ENCODE measurements at places on chromosomes 5 and 9.

DNA sequence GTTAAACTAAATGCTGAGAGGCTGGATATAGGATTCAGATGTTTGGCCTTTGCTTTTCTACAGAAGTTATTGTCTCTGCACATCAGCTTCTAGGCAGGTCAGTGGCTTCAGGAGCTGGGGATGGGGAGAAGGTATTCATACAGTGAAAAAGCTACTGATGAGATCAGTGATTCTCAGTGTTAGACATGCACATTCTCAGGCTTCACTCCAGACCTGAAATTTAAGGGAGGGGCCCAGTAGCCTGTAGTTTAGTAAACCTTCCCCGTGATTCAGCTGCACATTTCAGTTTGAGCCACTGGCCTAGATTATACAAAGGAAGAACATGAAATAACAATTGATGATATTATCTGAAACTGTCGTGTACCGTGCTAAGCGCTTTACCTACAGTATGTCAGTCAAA, 127.2 kb downstream of the ARHGAP26 start:
- no peak for DNase-seq

DNA sequence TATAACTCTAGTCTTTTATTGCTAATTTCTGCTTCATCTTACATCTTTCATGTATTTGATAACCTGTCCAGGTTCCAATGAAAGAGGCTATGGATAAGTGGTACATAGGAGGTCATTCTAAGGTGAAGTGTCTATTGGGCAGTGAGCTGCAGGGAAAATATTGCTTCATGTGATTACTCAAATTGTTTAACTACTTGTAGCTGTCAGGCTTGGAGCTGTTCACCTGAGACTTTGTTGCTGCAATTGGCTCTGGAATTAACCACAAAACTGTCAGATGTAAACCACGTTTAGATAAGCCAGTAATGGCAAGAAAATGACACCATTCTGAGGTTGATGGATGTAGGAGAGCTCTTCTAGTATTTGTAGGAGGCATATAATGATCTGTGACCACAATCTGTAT, 26.0 kb downstream of the ADAMTSL1 start:
- DNase-seq: no peak

GRCh38 chr5:96871027-96871399, 5.3 kb upstream of the ERAP2 start:
- DNase-seq: no peak

- no peak for DNase-seq
Measured at GRCh38 chr5:112467485-112467884, 48.4 kb upstream of the EPB41L4A start.

- DNase-seq: no peak
Measured at GRCh38 chr5:58486290-58486689, 4.9 kb upstream of the GAPT start.

GRCh38 chr5:14330729-14331385, 187.7 kb downstream of the TRIO start:
- no peak for DNase-seq

DNA sequence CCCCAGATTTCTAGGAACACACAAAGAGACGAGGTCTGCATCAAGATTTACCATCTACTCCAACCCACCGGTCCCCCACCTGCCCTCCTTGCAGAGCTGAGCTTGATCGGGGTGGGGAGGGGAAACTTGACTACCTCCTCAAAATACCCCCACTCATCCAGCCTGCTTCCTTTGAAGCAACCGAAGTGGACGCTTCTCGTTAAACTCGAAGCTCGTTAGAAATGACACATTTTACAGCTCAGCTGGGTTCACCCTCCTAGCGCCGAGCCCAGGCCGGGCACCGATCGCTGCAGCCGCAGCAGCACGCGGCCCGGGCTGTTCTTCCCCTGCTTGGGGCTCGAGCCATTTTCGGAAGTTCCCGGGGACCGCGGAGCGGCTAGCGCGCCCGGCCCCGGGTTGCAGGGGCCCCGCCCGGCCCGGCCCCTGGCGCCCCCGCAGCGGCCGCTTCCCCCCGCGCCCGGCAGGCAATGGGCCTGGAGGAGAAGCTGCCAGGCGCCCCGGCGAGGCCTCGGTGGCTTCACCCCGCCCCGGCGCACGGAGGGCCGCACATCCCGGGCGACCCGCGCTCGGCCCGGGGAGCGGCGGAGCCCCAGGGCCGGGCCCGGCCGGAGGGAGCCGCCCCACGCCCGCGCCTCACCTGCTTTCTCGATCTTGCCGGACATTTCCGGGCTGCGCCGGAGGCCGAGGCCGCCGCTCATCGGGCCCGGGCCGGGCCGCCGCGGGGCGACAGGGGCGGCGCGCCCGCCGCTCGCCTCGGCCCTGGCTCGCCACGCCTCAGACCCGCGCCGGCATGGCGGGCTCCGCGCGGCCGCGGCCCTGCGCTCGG, 530 bp downstream of the RAPGEF1 start:
- DNase-seq: peak; percentile 75

- DNase-seq: no peak
Measured at GRCh38 chr9:93662016-93662638, 85.7 kb downstream of the PHF2 start.

Measured in left forelimb (tissue), 1 donor.